Stimulated activated CD4-positive, alpha-beta T cell treated with anti-CD3 and anti-CD28 coated beads, Interleukin-15, amount 100 ng/mL, for 1 hour (primary cell): ENCODE measurements at places on chromosomes 5 and 9.

DNA sequence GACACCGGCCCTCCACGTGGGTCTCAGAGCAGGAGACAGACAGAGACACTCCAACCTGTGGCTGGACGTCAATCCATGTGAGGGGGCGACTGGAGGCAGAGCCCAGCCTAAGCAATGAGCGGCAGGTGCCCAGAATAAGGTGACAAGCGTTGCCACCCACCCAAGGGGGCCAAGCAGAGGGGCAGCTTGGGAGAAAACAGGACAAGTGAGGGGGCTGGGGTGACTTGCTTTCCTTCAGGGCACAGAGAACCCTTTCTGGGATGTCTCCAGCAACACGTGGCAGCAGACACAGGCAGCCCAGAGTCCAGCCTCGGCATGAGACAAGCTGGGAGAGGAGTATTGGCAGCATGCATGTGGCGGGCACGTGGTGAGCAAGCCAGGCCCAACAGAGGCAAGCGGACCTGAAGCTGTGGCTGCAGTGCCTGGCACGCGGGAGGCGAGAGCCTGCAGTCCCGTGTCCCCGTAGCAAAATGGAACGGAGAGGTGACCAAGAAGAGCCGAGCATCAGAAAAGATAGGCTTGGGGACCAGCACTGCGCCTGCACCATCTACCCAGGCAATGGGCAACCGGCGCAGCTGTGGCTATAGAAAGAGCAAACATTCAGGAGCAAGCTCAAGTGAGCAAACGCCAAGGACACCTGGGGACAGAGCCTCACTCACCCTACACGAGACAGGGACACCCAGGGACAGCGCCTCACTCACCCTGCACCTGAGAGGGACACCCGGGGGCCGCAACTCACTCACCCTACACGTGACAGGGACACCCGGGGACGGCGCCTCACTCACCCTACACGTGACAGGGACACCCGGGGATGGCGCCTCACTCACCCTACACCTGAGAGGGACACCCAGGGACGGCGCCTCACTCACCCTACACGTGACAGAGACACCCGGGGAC is 6.2 kb downstream of the TERT start:
- no peak for DNase-seq

GRCh38 chr5:117055517-117055916 is 480.9 kb upstream of the SEMA6A start:
- DNase-seq: no peak

- DNase-seq: no peak
These were observed 5.0 kb upstream of the EBF1 start for GRCh38 chr5:159104759-159105144.

GRCh38 chr9:18907927-18908625 is 124.9 kb downstream of the SAXO1 start:
- no peak for DNase-seq

DNA sequence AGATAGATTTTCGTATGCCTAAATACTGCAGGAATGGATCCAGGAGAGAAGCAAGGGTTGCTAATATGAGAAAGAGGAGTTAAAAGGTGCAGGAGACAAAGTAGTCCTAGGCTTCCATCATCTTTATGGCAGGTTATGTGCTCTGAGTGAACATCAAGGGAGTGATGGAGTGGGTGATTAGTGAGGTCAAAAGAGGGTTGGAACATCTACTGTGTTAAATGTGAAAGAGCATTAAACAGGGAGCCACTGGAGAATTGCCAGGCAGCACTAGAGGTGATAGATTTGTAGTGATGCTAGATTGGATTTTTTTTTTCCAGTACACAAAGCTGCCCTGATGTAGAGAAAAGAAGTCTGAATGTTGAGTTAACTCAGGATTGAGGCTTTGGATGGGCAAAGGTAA is 199.3 kb downstream of the NMUR2 start:
- no peak for DNase-seq

- no peak for DNase-seq
These were observed 102.9 kb upstream of the LRRTM2 start for GRCh38 chr5:138978080-138978479.

GRCh38 chr5:151093476-151093889 is 12.6 kb upstream of the TNIP1 start:
- DNase-seq: no peak

DNA sequence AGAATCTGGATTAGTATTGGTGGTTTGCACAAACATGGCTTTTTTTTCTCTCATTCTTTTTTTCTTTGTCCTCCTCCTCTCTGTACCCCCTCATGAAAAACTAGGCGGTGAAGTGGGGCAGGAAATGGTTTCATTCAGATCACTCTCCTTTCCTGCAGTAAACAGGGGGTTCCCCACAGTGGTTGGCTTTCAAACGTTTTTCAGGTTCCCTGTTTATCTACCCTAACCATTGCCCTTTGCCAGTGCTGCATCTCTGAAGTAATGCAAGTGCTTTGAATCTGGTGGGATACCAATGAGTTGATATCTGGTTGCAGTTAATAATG is 29.8 kb downstream of the NR4A3 start:
- DNase-seq: no peak

DNA sequence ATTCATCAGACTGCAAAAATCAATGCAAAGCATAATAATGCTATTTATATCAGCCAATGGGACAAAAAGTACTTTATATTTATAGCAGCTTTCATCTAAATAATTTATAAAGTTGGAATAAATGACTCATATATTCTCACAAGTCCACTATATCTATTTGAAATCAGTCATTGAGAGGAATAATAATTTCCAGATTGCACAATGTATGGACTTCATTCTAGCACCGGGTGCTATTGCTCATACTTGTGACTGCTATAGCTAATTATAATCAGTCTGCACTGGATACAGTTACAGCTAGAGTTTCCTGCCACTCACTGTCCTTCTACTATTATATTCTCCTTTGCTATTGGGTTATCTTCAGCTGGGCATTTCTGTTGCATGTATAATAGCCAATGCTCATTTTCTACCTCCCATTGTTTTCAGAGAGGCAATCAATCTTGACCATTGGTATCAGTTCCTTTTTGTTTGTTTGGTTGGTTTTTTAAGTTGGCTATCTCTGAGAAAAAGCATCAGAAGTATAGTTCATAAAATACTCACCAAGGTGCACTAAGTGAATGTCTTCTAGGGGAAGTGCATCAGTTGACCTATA is 1.9 kb downstream of the CDH18 start:
- no peak for DNase-seq

DNA sequence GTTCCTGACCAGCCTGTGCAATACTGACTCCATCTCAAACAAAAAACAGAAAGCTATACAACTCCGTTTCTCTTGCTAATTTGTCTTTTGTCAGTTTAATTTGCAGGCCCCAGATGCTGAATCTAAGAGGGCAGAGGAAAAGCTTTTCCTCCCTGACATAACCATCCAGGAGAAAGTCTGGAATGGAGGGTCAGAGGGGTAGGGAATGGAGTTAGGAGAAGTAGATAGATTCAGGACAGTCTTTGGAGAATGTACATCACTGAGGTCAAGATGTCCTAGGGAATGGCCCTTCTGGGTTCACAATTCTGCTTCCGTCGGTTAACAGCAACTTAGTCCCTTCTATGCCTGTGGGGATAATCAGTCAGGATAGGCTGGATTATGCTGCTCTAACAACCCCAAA is 6.6 kb upstream of the SQSTM1 start:
- no peak for DNase-seq

DNA sequence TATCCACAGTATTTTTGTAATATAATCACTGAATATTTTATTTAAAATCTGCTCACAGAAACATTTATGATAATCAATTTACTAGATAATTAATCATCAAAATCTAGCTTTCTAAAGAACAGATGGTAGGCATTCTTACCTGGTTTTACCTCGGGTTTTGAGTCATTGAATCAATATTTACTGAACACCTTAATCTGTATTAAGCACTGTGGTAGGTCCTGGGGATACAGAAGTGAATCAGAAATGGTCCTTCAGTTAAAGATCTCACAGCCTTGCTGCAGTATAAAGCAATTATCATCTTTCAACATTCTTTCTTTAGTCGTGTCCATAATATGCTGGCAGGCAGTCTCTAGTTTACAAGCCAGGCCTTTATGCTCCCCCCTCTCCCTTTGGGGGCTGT is 2.0 kb upstream of the MEIKIN start:
- no peak for DNase-seq

DNA sequence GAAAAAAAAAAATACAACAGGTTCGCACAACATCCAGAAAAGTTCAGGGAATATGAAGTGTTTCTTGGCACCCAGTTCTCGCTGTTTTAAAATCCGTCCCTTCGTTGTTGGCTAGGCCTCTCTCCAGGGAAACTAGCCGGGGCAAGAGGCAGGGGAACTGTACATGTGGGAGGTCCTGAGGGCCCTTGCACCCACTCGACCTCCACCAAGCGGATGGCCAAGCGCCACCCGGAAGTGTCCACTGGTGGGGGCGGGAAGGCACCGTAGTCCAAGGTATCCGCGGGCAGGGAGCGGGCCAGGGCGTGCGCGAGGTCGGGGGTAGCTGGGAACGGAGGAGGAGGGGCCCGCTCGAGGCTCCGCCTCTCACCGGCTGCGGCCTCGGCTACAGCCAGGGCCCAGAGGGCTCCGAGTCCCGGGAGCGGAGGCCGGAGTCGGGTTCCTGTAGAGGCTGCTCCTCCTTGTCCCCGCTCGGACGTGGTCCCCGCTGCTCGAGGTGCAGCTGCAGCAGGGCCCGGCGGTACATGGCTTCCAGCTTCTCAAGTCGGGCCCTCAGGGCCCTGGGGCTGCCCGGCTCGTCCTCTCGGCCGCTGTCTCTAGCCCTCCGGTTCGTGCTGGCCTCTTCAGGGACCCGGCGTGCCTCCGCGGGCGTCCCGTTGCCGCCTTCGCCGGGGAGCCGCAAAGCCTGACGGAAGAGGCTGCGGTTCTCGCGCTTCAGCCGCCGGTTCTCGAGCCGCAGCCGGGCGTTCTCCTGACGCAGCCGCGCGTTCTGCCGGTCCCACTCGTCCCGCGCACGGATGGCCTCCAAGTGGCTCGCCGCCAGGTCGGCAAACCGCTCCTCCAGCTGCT is 720 bp downstream of the TUSC1 start:
- DNase-seq: no peak

DNA sequence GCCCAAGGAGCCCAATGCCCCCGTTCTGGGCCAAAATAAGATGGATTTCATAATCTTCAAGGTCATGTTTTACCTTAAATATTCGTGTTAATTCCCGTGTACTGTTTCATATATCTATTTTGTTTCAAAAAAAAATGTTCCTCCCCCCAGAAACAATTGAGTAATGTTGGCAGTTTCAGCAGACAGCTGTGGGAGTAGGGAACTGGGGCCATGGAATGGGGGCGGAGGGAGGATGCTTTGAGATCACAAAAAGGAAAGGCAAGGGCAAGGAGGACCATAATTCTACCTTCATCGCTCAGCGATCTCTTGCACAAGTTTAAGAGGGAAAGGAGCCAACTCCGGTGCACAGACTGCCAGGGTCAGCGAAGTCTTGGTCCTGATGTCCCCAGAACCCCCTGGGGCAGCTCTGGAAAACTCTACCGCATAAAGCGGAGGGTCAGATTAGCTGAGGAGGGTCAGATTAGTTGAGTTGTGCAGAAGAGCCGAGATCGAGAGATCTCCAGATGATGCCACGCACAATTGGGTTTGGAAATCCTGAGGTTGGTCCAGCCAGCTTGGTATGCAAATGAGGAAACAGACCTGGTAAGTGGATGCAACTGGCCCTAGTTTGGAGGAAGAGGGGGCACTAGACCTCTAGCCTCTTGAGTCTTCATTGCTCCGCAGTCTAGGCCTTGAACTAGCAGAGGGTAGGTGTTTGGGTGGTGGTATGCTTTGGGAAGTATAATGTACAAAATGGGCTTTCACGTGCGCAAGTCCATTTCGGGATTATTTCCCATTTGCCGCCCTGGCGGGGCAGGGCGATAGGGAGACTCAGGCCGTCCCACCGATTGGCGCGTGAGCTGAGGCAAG is 24.0 kb downstream of the CDKN2A start:
- DNase-seq: no peak

DNA sequence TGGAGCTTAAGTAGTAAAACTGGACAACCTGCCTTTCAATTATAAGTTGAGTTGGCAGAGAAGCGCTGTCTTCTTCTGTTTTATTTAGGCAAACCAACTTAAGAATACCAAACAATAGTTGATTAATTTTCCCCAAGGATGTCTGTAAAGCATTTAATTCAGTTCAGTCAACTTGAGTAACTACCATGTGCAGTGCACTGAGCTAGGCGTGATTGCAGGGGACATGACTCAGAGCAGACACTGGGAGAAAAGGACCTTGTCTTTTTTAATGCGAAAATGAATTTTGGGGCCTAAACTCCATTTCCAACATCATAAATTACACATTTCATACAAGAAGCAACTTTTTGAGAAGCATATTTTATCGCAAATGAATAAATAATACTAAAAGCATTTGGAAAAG is 66.3 kb downstream of the FBXL7 start:
- DNase-seq: no peak

- DNase-seq: no peak
These were observed 24.4 kb downstream of the CAMK4 start for GRCh38 chr5:111248571-111248970.

GRCh38 chr9:22050924-22051323 is 41.8 kb upstream of the CDKN2B start:
- no peak for DNase-seq

GRCh38 chr5:122702524-122702875 is 72.4 kb upstream of the SNX2 start:
- DNase-seq: no peak

DNA sequence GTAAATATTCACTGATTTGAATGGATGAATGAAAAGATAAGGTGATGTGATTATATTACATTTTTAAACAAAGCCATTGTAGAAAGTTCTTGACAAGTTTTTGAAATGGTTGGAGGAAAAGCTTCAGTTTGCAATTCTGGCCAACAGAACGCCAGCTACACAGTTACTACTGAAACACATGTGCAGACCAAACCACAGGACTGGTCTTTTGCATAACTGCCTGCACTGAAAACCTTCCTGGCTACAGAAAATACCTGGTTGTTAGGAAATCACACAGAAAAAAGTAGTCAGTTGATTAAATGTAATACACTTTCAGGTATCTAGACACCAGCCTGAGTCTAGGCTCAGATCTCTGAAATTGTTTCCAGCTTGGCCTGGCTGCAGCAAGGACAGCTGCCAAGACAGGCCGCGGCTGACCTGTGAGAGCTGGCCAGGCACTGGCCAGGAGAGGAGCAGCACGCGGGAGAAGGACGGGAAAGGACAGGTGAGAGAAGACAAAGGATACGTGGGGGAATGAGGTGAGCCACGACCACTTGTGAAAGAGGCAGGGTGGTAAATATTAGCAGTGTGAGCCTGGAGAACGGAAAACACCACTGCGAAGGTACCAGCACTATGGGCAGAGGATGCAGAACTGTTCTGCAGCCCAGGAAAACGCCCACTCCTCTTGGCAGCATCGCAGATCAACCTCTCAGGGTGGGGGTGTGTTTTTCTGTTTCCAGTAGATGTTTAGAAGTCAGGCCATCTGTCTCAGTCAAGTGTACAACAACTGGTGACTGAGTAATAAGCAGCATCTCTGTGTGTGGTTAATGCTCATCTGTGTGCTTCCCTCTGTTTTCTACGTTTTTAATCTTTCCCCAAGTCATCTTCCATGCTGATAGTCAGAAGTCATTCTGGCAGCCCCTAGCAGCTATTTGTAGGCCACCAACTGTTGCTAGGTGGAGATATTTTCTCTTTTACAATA is 137.4 kb downstream of the SCAMP1 start:
- no peak for DNase-seq
